ENCODE measurements at places on chromosomes 5 and 9.

- no peak for DNase-seq
These were observed 618.4 kb downstream of the PDE4D start for GRCh38 chr5:59275170-59275509.

DNA sequence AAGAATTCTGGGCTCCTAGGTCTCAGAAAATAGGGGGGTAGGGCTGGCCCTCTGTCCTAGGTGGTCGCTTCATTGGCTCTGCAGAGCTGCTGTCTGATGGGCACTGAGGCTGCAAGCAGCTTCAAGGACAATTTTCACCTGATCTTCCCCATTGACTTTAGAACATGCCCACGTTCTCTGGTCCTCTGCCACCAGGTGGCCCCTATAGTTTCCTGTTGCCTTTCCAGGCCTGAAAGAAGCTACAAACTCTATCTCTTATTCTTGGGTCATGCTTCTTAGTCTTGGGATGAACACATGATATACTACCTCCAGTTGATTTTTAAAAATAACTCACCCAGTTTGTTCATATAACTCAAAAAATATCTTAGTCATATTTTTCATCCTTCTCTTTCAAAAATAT, 26.3 kb downstream of the SPZ1 start:
- DNase-seq = peak; percentile 12

DNA sequence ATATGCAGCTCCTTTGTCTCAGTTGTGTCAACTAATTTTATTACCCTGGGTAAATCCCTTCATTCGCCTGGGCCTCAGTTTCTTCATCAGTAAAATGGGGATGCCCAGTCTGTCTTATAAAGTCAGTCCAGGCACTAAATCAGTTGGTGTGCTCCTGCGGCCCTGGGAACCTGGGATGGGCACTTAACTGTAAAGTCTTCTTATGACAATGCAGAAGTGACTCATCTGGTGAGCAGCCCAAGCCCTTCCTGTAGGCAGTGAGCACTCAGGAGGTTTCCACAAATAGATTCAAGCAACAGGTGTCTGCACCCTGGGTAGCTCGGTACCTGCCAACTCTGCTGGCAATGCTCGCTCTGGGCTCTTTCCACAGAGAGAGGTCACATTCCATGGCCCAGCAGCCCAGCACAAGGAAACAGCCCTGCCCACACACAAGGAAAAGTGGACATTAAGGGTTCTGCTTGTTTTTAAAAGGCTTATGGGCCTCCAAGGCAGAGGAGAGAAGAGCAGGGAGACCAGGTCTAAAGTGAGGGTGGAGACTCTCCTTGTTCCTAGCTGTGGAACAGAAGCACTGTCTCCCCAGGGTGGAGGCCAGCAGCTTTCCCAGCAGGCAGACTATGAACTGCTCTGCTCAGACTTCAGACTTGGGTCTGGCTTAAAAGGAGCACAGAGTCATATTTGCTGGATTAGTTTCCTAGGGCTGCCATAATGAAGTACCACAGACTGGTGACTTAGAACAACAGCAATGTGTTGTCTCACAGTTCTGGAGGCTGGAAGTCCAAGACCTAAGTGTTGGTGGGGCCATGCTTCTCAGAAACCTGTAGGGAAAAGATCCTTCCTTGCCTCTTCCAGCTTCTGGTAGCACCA, 89.7 kb upstream of the ADRA1B start:
- DNase-seq = peak; percentile 79

- no peak for DNase-seq
These were observed 345.7 kb downstream of the DRD1 start for GRCh38 chr5:175098301-175098700.

DNA sequence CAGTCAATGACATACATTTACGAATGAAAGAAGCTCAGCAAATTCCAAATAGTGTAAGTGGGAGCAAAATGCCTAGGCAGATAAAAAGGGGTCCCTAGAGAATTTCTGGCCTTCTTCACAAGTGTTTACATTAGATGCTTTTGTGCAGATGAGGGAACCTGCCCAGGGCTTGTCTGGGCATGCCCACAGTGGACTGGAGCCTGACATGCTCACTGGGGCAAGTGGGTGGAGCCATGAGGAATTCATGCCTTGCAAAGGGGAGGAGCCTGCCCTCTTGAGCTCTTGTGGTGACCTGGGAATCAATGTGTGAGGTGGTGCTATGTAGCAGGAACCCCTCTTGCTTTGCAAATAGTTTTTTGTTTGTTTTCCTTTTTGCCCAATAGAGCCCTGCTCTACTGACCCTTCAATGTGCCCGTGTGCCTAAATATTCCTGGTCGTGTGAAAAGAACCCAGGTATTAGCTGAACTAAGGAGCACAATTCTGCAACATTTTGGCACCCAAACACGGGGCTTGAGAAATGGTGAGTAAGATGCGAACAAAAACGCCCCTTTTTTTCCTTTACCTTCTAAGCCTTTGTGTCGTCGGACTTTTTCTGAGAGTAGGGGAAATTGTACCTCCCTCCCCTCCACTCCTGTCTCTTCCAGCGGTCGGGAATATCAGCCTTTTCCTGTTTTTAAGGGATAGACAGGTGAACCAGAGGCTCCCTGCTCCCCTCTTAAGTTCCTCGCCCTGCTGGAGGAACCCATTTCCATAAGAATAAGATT, 433.8 kb upstream of the CDH9 start:
- peak; percentile 11 for DNase-seq

DNA sequence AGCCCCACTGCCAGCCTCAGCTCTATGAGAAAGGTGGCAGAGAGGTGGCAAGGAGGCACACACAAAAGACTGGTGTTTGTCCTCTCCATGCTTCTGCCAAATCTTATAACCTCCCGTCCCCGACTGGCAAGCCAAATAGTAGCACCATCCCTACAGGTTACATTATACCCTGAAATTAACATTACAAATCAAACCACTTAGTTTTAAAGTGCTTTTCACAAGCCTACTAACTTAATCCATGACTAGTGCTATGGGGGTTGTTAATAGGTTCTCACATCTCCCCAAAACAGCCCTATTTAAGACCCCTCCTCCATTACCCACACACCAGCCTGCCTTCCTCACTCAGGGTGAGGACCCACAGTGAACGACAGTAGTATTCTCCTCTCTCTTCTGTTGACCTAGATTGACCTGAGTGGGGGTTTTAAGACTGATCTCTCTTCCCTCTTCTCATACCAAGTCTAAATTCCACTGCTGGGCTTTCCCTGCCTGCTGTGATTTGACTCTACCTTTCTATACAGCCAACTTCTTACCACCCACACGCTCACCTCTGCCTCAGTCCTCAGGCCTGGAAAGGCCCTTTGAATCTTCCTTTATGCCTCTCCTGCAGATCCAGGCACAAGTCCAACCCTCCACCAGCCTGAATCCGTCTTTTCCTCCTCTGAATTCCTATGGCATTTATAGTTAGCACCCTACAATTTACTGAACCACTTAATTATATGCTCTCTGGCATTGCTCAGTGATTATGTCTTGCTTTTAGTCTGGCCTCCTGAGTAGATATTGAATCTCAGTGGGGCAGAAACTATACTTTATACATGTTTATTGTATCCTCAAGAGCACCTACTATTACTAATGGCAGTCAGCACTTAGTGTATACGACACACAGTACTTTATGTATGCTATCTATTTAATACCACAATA, 116.1 kb downstream of the TMEM174 start:
- DNase-seq = no peak

DNA sequence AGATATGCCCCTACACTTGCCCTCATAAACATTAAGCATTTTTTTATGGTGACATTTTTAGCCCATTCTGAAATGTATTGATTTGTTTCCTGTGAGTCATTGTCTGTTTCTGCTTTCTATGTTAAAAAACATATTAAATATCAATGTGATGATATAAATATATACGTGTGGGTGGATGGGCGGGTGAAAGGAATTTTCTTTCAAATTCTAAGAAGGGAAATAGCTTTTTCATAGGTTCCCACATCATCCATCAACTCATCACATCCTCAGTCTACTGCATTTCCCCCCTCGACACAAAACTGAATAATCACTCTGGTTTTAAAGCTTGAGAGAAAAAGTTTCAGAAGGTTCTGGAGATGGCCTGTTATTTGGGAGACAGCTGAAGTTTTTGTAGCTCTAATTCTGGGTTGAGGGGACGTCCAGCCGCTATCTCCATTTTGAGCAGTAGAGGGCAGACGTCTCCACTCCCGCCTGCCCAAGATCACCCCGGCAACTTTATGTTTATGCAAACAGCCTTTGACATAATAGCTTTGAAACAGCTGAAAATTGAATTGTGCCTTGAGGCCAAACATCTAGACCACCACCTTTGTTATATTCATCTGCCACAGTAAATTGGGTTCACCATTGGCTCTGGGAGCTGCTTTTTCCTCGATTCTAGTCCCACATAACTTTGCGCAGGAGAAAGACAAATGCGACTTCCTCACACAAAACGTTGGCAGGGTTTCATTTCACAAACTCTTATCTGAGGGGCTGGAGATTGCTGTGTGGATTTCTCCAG, 216.2 kb upstream of the CLINT1 start:
- peak; percentile 80 for DNase-seq

DNA sequence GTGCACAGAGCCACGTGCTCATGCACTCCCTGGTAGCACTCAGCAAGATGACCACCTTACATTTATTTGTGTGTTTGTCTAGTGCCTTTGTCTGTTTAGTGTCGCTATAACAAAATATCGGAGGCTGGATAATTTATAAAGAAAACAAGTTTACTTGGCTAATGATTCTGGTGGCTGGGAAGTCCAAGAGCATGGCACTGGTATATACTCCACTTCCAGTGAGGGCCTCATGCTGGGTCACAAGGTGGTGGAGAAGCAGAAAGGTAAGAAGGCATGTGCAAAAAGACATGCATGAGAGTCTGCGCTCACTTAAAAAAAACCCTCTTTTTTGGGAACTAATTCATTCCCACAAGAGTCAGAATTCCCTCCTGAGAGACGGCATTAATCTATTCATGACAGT, 52.5 kb upstream of the BOD1 start:
- no peak for DNase-seq

DNA sequence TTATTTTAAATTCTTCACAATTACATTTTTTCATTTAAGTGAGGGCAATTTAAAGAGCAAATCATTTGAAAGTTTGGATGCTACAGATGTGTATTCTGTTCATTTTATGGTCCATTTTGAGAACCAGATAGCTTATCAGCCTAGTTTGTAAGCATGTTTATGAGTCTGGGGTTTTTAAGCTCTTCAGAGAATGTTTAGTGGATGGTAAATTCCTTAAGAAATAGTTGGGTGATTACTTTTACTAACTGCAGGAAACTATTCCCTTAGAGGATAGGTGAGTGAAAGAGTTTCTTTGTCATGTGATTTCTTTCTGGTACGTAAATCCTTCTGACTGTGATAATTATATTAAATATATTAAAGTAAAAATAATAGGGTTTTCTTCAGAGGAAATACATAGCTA, 17.6 kb downstream of the RASGRF2 start:
- no peak for DNase-seq

GRCh38 chr9:135001526-135001925, 83.8 kb upstream of the FCN1 start:
- no peak for DNase-seq

DNA sequence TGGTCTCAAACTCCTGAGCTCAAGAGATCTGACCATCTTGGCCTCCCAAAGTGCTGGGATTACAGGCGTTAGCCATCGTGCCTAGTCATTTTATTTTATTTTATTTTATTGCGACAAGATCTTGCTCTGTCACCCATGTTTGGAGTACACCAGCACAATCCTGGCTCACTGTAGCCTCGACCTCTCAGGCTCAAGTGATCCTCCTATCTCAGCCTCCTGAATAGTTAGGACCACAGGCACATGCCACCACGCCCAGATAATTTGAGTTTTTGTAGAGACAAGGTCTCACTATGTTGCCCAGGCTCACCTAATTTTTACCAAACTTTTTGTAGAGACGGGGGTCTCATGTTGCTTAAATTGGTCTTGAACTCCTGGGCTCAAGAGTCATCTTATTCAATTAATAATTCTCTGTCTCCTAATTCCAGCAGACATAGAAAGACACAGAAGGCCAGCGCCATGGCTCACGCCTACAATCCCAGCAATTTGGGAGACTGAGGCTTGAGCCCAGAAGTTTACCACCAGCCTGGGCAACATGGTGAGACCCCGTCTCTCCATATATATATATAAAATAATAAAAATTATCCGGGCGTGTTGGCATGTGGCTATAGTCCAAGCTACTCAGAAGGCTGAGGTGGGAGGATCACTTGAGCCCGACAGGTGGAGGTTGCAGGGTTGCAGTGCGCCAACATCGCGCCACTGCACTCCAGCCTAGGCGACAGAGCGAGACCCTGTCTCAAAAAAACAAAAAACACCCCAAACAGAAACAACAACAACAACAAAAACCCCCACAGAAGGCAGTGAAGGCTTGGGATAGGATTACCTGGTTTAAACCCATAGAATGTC, 1.0 kb upstream of the UBAP1 start:
- DNase-seq = no peak

DNA sequence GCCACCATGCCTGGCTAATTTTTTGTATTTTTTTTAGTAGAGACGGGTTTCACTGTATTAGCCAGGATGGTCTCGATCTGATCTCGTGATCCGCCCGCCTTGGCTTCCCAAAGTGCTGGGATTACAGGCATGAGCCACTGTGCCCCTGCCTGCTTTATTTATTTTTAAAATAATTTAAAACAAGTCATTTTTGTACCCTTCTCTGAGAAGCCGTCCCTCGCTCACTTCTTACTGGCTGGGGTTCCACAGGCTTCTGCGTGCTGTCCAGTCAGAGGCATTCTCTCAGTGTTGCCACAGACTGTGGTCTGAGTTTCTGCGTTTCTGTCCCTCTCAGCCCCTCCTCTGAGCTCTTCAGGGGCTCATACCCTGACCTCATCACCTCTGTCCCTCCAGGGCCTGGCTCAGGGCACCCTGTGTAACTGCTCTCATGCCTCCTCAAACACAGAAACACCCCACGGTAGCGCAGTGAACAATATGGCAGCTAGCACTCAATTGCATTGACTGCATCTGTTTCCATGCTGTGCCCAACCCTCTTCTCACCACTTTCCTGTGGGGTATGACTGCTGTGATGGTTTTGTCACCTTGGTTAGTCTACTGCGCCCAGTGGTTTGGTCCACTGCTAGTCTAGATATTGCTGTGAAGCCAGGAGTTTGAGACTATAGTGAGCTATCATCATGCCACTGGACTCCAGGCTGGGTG, 44.3 kb upstream of the SH3PXD2B start:
- no peak for DNase-seq

DNA sequence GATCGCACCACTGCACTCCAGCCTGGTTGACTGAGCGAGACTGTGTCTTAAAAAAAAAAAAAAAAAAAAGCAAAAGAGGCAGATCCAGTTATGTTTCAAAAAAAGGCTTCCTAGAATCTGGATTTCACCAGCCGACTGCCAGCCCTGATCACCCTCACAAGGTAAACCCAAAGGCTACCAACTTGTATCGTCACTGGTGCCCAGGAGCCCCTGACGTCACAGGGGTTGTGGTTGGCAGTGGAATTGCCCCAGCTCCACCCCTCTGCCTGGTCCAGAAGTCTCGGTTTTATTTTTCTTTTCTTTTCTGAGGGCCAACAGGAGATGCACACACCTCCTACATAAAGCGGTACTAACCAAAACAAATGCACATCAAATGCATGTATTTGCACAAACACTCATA, 6.0 kb upstream of the LMX1B start:
- no peak for DNase-seq

- no peak for DNase-seq
These were observed 506.5 kb downstream of the DMAC1 start for GRCh38 chr9:7293091-7293490.
